ENCODE measurements at places on chromosomes 1 and 21.

DNA sequence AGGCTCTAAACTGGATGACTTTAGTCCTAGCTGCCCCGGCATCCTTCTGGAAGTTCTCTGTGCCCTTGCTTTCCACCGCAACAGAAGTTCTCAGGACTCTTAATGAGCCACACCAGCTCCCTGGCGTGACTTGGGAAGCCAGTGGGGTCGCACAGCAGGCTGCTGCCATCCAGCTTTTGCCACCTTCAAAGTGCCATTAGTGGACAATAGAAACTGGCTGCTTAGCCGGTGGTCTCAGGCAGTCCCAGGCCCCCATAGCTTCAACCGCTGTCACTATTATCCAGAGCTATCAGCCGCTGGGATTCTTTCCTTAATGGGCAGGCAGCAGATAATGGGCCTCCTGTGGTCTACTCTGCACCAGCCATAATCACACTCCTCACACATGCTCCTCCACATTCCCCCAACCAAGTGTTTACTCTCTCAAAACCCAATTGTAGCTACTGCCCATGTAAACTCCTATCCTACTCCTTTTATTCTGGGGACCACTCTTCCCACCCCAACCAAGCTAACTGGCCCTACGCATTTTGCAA, 37.3 kb downstream of the PLEKHA6 start:
- DNase-seq = no peak

DNA sequence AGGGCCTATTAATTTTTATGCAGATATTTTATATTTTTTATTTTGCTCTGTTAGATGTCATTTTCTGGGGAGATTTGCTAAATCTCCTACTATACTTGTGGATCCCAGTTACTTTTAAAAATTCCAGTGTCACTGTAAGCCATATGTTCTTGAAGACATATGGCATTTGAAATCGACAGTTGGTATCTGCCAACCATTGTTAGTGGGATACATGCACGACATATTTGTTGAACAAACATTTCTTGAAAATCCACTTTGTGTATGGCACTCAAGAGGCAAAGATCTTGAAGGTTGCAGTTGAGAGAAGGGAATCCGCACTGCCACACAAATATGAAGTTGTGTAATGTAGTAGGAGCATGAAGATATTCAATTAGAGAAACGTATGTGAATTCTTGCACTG, 287.7 kb downstream of the HHAT start:
- DNase-seq = no peak

- no peak for DNase-seq
These were observed 93.8 kb downstream of the S1PR1 start for GRCh38 chr1:101330427-101331130.

GRCh38 chr1:204587621-204588020, 71.4 kb downstream of the MDM4 start:
- DNase-seq = no peak
